ENCODE measurements at places on chromosomes 1 and 21. TPM values are rescaled to one million over a fixed set of nuclear protein-coding genes. Genes with fewer than 3 reads are reported as not detected.
A peak's percentile ranks its signal among the peaks of the same experiment; 100 is the strongest.

RGSL1 gene
- total RNA-seq = not detected

PCSK9 gene
- total RNA-seq = not detected

MROH7 gene
- 4.7 TPM for total RNA-seq

PAPPA2 gene
- 1.1 TPM for total RNA-seq

OR2L8 gene
- total RNA-seq = not detected

SELENOF gene
- 76.1 TPM for total RNA-seq

KCNC4 gene
- total RNA-seq = 6.7 TPM

KPRP gene
- not detected for total RNA-seq

OR2T29 gene
- total RNA-seq = not detected

MIXL1 gene
- not detected for total RNA-seq

BRINP3 gene
- 0.32 TPM for total RNA-seq

- DNase-seq = peak; percentile 78
Measured at GRCh38 chr1:15304708-15305467, 57.9 kb downstream of the FHAD1 start.

DNA sequence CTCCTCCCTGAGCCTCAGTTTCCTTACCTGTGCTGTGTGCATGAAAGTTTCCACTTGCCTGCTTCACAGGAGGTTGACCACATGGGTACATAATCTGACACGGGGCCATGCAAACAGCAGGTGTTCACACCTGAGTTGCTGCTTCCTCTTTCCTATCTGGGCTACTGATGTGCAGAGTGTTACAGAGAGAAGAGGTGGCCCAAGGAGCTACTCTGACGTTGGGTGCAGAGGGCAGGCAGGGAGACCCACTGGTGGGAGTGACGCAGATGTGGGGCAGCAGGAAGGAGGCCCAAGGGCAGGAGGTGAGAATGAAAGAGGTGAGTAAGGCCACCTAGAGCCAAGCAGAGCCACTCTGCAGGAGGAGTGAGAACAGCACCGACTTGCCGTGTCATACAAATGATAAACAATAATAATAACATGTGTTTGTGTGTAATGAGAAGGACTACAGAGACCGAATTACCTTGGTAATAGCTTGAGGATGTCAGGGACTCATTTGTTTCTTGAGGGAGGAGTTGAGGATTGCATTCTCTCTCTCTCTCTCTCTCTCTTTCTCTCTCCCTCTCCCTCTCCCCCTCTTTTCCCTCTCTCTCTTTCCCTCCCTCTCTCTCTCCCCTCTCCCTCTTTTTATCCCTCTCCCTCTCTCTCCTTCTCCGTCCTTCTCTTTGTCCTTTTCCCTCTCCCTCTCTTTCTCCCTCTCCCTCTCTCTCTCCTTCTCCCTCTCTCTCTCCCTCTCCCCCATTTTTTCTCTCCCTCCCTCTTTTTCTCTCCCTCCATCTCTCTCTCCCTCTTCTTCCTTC, 87.4 kb upstream of the IGSF21 start:
- DNase-seq = no peak

DNA sequence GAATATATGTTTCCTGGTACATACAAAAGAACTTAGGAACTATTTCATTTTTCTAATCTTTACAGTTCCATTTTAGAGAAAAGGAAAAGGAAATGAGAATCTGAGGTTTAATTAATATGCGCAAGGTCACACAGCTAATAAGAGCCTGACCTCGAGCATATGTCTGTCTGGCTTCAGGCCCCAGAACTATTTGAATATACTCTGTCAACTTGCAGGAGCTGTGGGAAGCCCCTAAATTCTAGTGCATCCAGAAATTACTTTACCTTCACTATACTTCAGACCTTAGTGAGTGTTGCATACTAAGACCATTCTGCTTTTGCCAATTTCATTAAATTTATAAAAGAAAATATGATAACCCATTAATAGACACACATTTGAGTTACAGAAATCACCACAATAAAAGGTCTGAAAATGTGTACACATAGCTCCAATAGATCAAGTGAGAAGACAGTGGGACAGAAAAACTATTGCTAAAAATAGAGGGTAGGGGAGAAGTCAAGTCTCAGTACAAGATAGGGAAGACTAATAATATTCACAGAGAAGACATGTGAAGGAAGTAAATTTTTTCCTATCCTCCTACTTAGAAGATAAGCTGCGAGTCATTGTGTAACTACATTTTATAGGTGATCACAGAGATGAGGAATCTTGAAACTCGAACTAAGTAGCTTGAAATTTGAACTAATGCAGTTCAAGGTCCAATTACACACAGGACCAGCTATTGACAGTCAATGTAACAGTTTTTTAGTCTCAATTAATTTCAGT, 3.8 kb downstream of the RGS13 start:
- DNase-seq = no peak

GRCh38 chr1:233440951-233441401, 113.5 kb downstream of the MAP3K21 start:
- no peak for DNase-seq

DNA sequence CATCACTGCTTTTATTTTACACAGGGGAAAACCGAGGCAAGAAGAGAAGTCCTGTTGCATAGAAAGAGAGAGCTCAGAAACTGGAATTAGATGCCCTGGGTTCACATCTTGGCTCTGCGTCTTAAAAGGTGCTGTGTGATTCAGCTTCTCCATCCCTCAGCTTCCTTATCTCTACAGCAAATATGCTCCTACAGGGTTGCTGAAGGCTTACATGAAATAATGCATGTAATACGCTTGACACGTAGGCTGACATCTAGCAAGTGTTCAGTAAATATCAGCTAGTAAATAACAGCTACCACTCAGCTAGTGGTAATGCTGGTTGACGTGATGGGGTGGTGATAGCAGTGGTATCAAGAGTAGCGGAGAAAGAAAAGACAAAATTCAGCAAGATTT, 77.1 kb upstream of the CD55 start:
- DNase-seq = no peak

- DNase-seq = no peak
Measured at GRCh38 chr1:233959102-233959501, 54.6 kb downstream of the SLC35F3 start.

GRCh38 chr1:200292699-200293098, 117.1 kb downstream of the ZNF281 start:
- DNase-seq = no peak

GRCh38 chr1:155934936-155935590, 850 bp upstream of the KHDC4 start:
- no peak for DNase-seq

DNA sequence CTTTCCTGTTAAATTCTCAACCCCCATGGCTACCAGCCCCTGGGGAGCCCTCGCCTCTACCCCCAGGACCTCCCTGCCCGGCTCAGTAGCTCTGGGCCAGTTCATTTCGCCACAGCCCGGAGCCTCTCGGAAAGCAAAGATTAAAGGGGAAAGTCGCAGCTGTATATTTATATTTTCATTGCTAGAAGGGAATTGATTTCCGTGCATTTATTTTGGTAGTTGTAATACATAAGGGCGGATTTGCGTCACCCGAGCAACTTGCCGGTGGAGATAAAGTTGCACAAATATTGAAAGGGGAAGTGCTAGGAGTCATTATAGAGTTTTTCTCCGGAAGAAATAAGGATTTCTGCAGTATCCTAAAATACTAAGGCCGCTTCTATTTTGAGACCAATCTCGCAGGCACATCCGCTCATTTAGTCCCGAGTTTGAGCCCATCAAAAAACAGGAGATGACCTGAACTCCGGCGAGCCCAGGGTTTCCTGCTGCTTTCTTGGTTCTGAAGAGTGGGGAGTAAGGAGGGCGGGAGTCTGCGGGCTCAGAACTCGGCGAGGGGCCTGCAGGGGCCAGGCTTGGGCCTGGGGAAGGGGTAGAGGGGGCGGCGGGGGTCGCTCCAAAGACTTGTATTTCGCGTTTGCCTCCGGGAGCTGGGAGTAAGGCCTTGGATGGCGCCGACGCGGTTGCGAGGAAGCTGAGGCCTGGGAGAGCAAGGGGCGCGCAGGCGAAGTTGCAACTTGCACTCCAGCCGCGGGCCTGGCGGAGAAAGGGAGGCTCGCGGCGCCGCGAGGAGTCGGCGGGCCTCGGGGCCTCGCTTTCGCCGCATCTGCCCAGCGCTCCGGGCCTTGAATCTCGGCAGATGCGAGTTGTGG, 2.5 kb upstream of the HLX start:
- DNase-seq = peak; percentile 70

DNA sequence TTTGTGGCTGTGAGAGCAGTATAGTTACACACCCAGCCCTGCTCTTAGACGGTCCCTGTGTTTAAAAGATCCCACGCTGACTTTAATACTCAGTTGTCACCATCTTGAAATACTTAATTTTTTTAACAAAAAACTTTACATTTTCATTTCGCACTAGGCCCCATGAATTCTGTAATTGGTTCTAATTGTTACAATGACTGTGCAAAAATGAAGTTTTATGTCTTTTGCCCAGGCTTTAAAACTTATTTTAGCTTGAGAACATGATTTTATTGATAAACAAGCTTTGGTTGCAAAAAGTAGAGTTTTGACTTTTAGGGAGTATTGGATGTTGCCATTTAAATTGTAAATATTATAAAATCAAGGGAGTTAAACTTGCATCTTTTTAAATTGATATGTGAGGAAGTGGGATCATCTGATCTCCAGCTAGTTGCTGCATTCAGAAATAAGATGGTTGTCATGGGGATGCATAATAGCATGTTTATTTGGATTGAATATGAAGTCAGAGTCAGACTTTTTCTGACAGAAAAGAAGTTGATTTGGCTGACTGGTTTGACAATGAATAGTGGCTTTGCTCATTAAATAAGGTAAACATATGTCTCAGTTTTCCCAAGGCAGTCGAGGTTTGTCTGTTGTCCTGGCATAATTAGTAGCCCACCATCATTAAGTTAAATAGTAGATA, 23.0 kb upstream of the CRP start:
- DNase-seq = no peak
